Umbilical cord (tissue), 2 donors: ENCODE measurements at places on chromosomes 12 and 14. TPM values are rescaled to one million over a fixed set of nuclear protein-coding genes. Genes with fewer than 3 reads are reported as not detected.

PCED1B gene
- 6.5 TPM for total RNA-seq

ADGRD1 gene
- 4.1 TPM for total RNA-seq

DCAF4 gene
- 7.9 TPM for total RNA-seq

HNF1A gene
- total RNA-seq = 2.2 TPM

EFS gene
- 12.5 TPM for total RNA-seq

DNA sequence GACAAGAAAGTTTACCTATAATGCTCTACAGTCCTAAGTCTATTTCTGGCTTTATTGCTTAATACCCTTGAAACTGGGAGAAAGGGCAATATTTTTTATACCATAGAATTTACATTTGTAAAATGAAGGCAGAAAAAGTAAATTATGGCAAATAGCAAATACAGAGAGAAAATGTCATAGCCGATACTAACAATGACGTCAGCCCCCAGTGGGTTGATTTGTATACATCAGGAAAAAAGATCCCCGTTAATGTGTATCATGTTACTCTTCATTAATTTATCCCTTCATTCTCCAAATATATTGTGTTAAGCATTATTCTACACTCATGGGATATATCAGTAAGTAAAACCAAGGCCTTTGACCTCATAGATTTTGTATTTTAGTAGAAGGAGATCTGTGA, 445.1 kb upstream of the SYT1 start:
- DNase-seq = no peak

GRCh38 chr12:10012630-10013330, 2.4 kb downstream of the CLEC12B start:
- DNase-seq = no peak

DNA sequence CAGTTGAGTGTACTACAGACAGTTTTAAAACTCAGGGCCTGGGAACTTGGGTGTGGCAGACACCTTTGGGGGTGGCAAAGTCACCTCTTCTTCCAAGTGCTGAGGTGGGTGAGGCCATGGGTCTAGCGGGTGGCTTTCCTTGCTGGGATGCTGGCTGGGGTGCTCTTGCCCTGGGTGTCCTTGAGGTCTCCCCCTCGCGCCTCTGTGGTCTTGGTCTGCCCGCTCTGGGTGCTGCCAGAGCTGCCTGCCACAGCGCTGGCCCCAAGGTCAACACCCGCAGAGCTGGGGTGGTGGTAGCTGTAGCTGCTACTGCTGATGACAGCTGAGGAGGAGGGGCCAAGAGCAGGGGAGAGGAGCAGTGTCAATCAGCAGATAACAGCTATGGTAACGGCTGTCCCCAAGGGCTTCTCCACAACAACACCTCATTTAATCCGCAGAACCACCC, 6.8 kb downstream of the KRT74 start:
- DNase-seq = no peak
